ENCODE measurements at places on chromosomes 16 and 17.

DNA sequence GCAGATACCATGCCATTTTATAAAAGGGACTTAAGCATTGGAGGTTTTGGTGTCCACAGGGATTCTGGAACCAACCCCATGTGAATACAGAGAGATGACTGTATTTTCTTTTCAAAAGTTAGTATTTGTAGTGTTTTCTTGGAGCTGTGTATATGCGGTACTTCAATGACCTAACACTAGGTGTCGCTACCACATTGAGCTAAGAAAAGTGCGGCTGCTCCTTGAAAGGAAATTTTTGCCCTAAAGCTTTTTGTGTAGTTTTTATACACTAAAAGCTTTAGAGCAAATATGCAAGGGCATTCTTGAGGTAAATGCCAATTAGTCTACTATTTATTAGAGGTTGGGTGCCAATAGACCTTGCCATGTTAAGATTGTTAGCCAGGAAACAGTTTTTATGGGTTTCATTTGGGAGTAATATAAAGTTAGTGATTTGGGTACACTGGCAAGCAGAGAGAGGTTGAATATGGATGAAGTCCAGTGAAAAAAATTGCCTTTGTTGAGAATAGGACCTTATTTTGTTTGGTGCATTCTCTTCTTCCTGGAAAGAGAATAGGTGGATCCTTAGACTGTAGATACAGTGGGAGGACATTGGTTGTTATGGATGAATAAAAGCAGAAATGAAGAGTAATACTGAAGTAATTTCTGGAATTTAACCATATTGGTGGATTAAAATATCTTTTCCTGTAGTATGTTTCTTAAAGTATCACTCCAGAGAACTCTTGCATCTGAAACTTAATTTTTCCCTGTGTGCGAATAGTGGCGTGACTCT is 43.3 kb downstream of the BCAS3 start:
- no peak overlapping the region for H3K27ac ChIP-seq
- DNase-seq: peak; percentile 20
- H3K27me3 ChIP-seq: no peaks in the 10 kb centered on the region
- no peak overlapping the region for H3K4me3 ChIP-seq
- peaks cover 1% of the 10 kb centered on the region for H3K36me3 ChIP-seq

- no peak for DNase-seq
- peak overlapping the region; percentile 94 for H3K4me3 ChIP-seq
- H3K36me3 ChIP-seq: peaks cover 13% of the 10 kb centered on the region
- no peaks in the 10 kb centered on the region for H3K27me3 ChIP-seq
- H3K4me1 ChIP-seq: peaks cover 21% of the 10 kb centered on the region
Observed at GRCh38 chr17:74776990-74777389, 845 bp upstream of the NAT9 start.

DNA sequence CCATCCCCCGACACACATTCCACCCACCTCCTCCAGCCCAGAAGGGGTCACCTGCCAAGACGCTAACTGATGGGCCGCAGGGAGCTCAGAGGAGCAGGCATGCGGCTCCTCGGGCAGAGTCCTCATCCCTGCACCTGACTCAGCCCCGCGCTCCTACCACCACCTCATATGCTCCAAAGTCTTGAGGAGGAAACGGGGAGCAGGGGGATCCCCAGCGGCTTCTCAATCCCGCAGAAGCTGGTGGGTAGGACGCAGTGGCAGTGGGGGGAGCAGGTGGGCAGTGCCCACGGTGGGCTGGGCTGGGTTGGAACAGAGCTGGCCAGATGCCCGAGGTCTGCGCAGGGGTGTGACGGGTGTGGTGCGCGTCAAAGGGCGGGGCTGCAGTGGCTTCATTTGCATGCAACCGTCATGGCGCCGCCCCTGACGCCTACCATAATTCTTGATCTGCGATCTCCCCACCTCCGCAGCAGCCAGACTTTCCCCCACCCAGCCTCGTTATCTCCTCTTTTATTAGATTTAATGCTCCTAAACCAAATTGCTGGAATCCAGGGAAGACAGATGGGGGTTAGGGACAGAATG is 39.0 kb upstream of the EMP2 start:
- no peaks in the 10 kb centered on the region for H3K36me3 ChIP-seq
- no peak overlapping the region for H3K4me3 ChIP-seq
- H3K27ac ChIP-seq: no peak overlapping the region

GRCh38 chr16:88432753-88433152 is 20.3 kb upstream of the ZFPM1 start:
- no peak overlapping the region for H3K27ac ChIP-seq
- no peaks in the 10 kb centered on the region for H3K4me1 ChIP-seq
- no peak overlapping the region for H3K4me3 ChIP-seq
- H3K36me3 ChIP-seq: no peaks in the 10 kb centered on the region
- DNase-seq: no peak

DNA sequence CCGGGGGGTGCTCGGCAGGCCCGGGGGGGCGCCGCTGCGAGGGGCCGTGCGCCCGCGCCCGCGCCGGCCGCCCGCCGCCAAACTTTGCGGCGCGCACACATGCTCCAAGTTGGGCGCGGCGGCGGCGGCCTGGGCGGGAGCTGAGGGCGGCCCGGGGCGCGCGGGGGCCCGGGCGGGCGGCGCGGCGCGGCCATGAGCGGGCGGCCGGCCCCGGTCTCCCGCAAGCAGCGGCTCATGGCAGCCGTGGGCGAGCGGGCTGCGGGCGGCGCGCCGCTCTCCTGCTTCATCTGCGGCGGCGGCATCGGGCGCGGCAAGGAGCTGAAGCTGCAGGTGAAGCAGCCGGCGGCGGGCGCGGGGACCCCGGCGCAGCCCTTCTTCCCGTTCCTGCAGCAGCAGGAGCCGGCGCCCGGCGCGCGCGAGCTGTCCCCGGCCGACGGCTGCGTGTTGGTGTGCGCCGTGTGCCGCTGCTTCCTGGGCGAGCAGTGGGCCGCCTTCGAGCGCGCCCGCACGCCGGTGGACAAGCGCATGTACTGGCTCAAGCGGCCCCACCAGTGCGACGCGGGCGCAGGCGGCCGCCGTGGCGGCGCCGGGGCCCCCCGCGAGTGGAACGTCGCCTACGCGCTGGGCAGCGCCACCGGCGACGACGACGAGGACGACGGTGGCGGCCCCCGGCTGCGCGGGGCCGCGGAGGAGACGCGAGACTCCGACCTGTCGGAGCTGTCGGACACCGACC is 57.2 kb upstream of the CIBAR2 start:
- no peak overlapping the region for H3K4me3 ChIP-seq
- DNase-seq: no peak
- H3K4me1 ChIP-seq: peaks cover 52% of the 10 kb centered on the region
- no peak overlapping the region for H3K27ac ChIP-seq
- no peaks in the 10 kb centered on the region for H3K36me3 ChIP-seq
- H3K27me3 ChIP-seq: peaks cover 47% of the 10 kb centered on the region

GRCh38 chr17:83036666-83037065 is 42.7 kb upstream of the METRNL start:
- H3K4me1 ChIP-seq: peaks cover 18% of the 10 kb centered on the region
- H3K36me3 ChIP-seq: peaks cover 39% of the 10 kb centered on the region
- DNase-seq: no peak
- H3K4me3 ChIP-seq: peak overlapping the region; percentile 9
- H3K27me3 ChIP-seq: no peaks in the 10 kb centered on the region
- H3K27ac ChIP-seq: peak overlapping the region; percentile 60

DNA sequence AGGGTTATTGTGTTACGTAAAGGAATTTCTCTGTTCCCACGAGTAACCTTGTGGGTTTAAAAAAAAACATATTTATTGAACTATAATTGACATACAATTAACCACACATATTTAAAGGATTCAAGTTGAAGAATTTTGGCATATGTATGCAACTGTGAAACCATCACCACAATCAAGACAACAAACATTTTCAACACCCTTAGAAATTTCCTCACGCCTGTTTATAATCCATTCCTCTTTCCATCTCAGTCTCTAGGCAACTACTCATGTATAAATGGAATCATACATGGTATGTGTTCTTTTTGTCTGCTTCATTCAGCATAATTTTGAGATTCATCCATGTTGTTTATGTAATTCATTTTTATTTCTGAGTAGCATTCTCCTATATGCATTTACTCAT is 104.0 kb downstream of the MRTFB start:
- H3K4me3 ChIP-seq: no peak overlapping the region
- H3K36me3 ChIP-seq: peaks cover 8% of the 10 kb centered on the region
- H3K27ac ChIP-seq: no peak overlapping the region
- DNase-seq: no peak
- H3K4me1 ChIP-seq: no peaks in the 10 kb centered on the region
- H3K27me3 ChIP-seq: no peaks in the 10 kb centered on the region

GRCh38 chr16:16073001-16073545 is 123.7 kb downstream of the ABCC1 start:
- peaks cover 12% of the 10 kb centered on the region for H3K36me3 ChIP-seq
- no peaks in the 10 kb centered on the region for H3K27me3 ChIP-seq
- no peak overlapping the region for H3K4me3 ChIP-seq
- no peak for DNase-seq
- no peaks in the 10 kb centered on the region for H3K4me1 ChIP-seq

DNA sequence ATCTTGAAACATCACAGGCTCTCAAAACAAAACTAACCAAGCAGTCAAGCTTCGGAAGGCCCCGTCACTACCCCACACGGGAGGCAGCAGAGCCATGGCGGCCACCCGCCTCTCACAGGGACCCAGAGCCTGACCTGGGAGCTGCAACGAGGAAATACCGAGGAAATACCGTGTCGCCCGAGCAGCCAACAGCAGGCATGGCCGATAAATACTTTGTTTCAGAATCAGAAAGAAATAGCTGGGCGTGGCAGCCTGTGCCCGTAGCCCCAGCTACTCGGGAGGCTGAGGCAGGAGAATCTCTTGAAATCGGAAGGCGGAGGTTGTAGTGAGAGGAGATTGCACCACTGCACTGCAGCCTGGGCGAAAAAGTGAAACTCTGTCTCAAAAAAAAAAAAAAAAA is 6.9 kb downstream of the LMF1 start:
- peaks cover 21% of the 10 kb centered on the region for H3K36me3 ChIP-seq
- H3K27me3 ChIP-seq: no peaks in the 10 kb centered on the region
- DNase-seq: no peak
- H3K27ac ChIP-seq: peak overlapping the region; percentile 48

DNA sequence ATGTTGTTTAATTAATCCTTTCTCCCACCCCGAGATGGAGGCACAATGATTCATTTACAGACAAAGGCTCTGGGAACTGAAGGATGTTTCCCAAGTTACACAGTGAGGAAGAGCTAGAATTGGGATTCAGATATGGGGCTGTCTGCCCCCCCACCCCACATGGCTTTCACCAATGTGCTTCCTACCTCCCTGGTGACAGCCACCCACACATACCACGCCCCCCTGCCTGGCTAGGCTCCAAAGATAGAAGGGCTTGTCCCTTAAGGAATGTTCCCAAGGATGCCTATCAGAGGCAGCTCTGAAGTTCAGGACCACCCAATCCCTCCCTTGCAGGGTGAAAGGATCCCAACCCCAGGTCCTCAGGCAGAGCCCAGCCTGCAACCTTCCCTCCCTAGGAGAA is 32.9 kb downstream of the CFAP20 start:
- DNase-seq: no peak
- no peaks in the 10 kb centered on the region for H3K36me3 ChIP-seq
- no peak overlapping the region for H3K4me3 ChIP-seq
- H3K27ac ChIP-seq: no peak overlapping the region
- no peaks in the 10 kb centered on the region for H3K4me1 ChIP-seq

- DNase-seq: no peak
- H3K27ac ChIP-seq: no peak overlapping the region
- H3K4me3 ChIP-seq: no peak overlapping the region
Observed at GRCh38 chr16:85567101-85567866, 45.8 kb upstream of the GSE1 start.

GRCh38 chr17:56290802-56291118 is 137.5 kb downstream of the ANKFN1 start:
- H3K27ac ChIP-seq: no peak overlapping the region
- DNase-seq: no peak
- no peak overlapping the region for H3K4me3 ChIP-seq
- no peaks in the 10 kb centered on the region for H3K36me3 ChIP-seq

GRCh38 chr17:55969562-55970324 is 183.5 kb upstream of the ANKFN1 start:
- no peak overlapping the region for H3K4me3 ChIP-seq
- no peaks in the 10 kb centered on the region for H3K27me3 ChIP-seq
- H3K4me1 ChIP-seq: no peaks in the 10 kb centered on the region
- DNase-seq: no peak

- no peak overlapping the region for H3K27ac ChIP-seq
- H3K4me1 ChIP-seq: no peaks in the 10 kb centered on the region
- H3K4me3 ChIP-seq: no peak overlapping the region
- peaks cover 13% of the 10 kb centered on the region for H3K36me3 ChIP-seq
- no peaks in the 10 kb centered on the region for H3K27me3 ChIP-seq
Observed at GRCh38 chr17:78873519-78874340, 29.3 kb downstream of the CEP295NL start.

DNA sequence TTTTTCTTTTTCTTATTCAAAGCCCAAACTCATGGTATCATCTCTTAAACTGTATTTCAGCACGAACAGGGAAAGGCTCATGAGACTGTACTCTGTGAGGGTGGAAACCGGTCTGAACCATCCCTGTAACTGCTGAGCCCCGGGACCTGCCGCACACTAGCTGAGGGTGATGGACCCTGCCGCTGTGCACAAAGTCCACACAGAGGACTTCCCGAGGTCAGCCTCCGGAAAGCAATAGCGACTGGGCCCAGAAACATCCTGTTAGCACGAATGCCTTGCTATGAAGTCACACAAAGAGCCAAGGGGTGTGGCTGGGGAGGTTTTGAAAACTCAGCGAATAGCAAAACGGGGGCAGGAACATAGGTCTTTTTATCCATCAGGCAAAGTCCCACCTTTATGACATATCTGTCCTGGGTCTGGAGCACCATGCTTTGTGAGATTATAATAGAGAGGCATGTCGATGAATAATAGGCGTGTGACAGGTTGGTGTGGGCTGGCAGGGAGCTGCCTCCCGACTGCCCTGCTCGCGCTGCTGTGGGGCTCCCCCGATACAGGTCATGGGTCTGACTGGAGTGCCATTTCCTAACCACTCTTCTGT is 33.4 kb downstream of the CDK5R1 start:
- DNase-seq: no peak
- peak overlapping the region; percentile 80 for H3K27ac ChIP-seq
- H3K4me1 ChIP-seq: peaks cover 16% of the 10 kb centered on the region

DNA sequence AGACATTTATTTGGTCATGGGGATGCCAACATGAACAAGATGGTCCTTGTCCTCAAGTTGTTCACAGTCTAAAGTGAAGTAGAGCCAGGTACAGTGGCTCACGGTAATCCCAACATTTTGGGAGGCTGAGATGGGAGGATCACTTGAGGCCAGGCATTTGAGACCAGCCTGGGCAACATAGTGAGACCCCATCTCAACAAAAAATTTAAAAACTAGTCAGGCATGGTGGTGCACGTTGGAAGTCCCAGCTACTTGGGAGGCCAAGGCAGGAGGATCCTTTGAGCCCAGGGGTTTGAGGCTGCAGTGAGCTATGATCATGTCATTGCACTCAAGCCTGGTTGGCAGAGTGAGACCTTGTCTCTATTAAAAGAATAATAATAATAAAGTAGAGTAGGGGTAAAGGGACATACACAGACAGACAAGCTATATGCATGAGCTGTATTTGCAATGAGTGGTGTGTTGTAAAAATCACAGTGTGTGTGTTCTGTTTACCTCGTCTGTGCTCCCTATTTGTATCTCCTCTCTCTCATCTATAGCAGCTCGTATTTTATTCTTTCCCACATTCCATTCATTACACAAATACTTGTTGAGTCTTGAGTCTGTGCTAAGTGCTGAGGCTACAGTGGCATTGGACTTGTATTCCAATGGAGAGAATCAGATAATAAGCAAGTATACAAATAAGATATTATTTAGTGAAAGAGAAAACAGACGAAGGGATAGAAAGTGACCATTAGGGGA is 73.9 kb upstream of the DHX40 start:
- H3K4me1 ChIP-seq: peaks cover 3% of the 10 kb centered on the region
- no peaks in the 10 kb centered on the region for H3K27me3 ChIP-seq
- no peak overlapping the region for H3K4me3 ChIP-seq
- DNase-seq: no peak
- no peak overlapping the region for H3K27ac ChIP-seq
- H3K36me3 ChIP-seq: no peaks in the 10 kb centered on the region
